ENCODE measurements at places on chromosomes 5 and 9. TPM values are rescaled to one million over a fixed set of nuclear protein-coding genes. Genes with fewer than 3 reads are reported as not detected.

Gene MELK
- total RNA-seq, result not detected

DNA sequence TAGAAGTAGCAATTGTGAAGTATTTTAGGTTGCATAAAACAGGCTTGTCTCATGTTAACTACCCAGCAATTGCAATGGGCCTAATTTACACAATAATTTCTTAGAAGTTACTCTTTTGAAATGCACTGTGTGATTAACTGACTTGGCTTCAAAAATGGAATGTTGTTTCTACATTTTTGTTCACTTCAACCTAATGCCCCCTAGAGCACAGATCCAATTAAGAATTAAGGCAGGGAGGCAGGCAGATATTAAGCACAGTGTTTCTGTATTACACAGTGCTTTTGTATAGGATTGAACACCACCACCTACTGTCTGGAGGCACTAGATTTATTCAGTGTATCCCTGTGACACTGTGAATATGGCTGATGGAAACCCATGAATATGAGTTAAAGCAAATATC is 302.1 kb downstream of the FBXL17 start:
- no peaks in the 10 kb centered on the region for H3K36me3 ChIP-seq
- H3K27me3 ChIP-seq, result no peaks in the 10 kb centered on the region
- H3K4me3 ChIP-seq, result no peak overlapping the region
- no peak for DNase-seq
- H3K4me1 ChIP-seq, result no peaks in the 10 kb centered on the region
- no peak overlapping the region for H3K27ac ChIP-seq

DNA sequence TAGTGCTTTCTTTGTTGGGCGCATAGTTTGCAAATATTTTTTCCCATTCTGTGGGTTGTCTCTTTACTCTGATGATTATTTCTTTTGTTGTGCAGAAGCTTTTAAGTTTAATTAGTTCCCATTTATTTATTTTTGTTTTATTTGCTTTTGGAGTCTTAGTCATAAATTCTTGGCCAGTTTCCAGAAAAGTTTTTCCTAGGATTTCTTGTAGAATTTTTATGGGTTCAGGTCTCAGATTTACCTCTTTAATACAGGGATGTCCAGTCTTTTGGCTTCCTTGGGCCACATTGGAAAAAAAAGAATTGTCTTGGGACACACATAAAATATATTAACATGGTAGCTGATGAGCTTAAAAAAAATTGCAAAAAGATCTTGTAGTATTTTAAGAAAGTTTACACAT is 122.0 kb downstream of the WDR70 start:
- H3K27ac ChIP-seq, result no peak overlapping the region
- no peak overlapping the region for H3K4me3 ChIP-seq
- peaks cover 3% of the 10 kb centered on the region for H3K4me1 ChIP-seq
- no peaks in the 10 kb centered on the region for H3K36me3 ChIP-seq

Gene ZFYVE16
- 25.6 TPM for total RNA-seq

Gene STX17
- 38.5 TPM for total RNA-seq

Gene IRGM
- not detected for total RNA-seq

- no peak overlapping the region for H3K27ac ChIP-seq
- no peaks in the 10 kb centered on the region for H3K4me1 ChIP-seq
- H3K27me3 ChIP-seq, result no peaks in the 10 kb centered on the region
- DNase-seq, result no peak
Observed at GRCh38 chr5:164472165-164472564, 966.7 kb downstream of the MAT2B start.

- no peak overlapping the region for H3K4me3 ChIP-seq
- no peak overlapping the region for H3K27ac ChIP-seq
- DNase-seq, result no peak
- H3K36me3 ChIP-seq, result no peaks in the 10 kb centered on the region
Observed at GRCh38 chr5:156667616-156668015, 182.5 kb upstream of the PPP1R2B start.

GRCh38 chr5:6550628-6551027 is 82.2 kb downstream of the NSUN2 start:
- DNase-seq, result no peak
- H3K36me3 ChIP-seq, result no peaks in the 10 kb centered on the region
- H3K27ac ChIP-seq, result no peak overlapping the region
- no peak overlapping the region for H3K4me3 ChIP-seq

DNA sequence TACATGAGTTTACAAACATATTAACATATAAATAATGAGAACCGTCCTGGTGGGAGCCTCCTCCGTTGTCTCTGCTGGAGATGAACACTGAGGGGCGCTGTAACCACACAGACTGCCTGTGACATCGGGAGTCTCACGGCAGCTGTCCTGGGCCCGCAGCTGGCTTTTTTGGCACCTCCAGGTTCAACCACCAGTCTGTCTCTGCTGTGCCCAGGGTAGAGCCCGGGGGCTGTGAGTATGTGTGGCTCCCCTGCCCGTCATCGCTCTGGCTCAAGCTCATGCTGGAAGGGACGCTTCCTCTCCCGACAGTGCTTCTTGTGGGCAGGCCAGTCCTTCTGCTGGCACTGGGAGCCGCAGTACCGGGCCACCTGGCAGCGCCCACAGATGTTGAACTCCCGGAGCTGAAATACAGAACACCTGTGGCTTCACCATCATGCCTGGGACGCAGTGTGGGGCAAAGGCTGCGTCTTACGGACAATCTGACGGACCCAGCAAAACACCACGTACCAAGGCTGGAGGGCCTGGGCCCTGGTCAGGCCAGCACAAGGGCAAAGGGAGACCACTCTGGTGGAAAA is 3.6 kb upstream of the DPH7 start:
- H3K27ac ChIP-seq, result no peak overlapping the region
- H3K4me1 ChIP-seq, result peaks cover 30% of the 10 kb centered on the region
- H3K27me3 ChIP-seq, result no peaks in the 10 kb centered on the region
- peaks cover 67% of the 10 kb centered on the region for H3K36me3 ChIP-seq
- no peak overlapping the region for H3K4me3 ChIP-seq

Gene BTNL8
- 5.8 TPM for total RNA-seq

- no peak overlapping the region for H3K4me3 ChIP-seq
- no peaks in the 10 kb centered on the region for H3K36me3 ChIP-seq
- peaks cover 8% of the 10 kb centered on the region for H3K4me1 ChIP-seq
- DNase-seq, result no peak
- no peaks in the 10 kb centered on the region for H3K27me3 ChIP-seq
Observed at GRCh38 chr5:160020964-160021363, 12.0 kb downstream of the TTC1 start.

Gene ADAMTS16
- total RNA-seq, result 12.7 TPM

Gene SOX30
- total RNA-seq, result not detected
